ENCODE measurements at places on chromosomes 6 and 20. TPM values are rescaled to one million over a fixed set of nuclear protein-coding genes. Genes with fewer than 3 reads are reported as not detected.

The CENPQ gene
- 6.5 TPM for total RNA-seq

The EPB41L1 gene
- total RNA-seq: 63.2 TPM

The IL20RA gene
- total RNA-seq: 7.5 TPM

The SIRPA gene
- total RNA-seq: 20.0 TPM

The SF3B5 gene
- 86.8 TPM for total RNA-seq

The REM1 gene
- total RNA-seq: 3.7 TPM

The TLDC2 gene
- not detected for total RNA-seq

The MATN4 gene
- total RNA-seq: not detected

The KCNQ5 gene
- 0.63 TPM for total RNA-seq

The MBOAT1 gene
- total RNA-seq: 11.2 TPM

The TAAR5 gene
- total RNA-seq: not detected

The SNAP91 gene
- total RNA-seq: 2.8 TPM

The HRH3 gene
- total RNA-seq: not detected

The ZNF311 gene
- 1.4 TPM for total RNA-seq

The ESR1 gene
- total RNA-seq: 24.1 TPM

The TINAG gene
- total RNA-seq: not detected

The PACRG gene
- 2.9 TPM for total RNA-seq

The HDDC2 gene
- 64.0 TPM for total RNA-seq

The PHACTR3 gene
- 9.1 TPM for total RNA-seq

The RTF2 gene
- total RNA-seq: 81.6 TPM

The OR2J3 gene
- 0.05 TPM for total RNA-seq

The PLTP gene
- total RNA-seq: 98.5 TPM

The MACROD2 gene
- 10.9 TPM for total RNA-seq

The THBD gene
- 12.0 TPM for total RNA-seq

The NUP43 gene
- total RNA-seq: 26.0 TPM

The RIMS4 gene
- total RNA-seq: 8.5 TPM
